Dorsolateral prefrontal cortex (tissue), 122 donors: ENCODE measurements at places on chromosomes 13 and 19. TPM values are rescaled to one million over a fixed set of nuclear protein-coding genes. Genes with fewer than 3 reads are reported as not detected.

Gene RETN
- not detected for total RNA-seq

Gene IFT88
- total RNA-seq: 24.9 TPM

Gene ZNF221
- total RNA-seq: 15.9 TPM

Gene TEX26
- 1.7 TPM for total RNA-seq

Gene MYO1F
- 29.8 TPM for total RNA-seq

- DNase-seq: no peak
Observed at GRCh38 chr19:38805180-38805579, 7.6 kb downstream of the LGALS4 start.

DNA sequence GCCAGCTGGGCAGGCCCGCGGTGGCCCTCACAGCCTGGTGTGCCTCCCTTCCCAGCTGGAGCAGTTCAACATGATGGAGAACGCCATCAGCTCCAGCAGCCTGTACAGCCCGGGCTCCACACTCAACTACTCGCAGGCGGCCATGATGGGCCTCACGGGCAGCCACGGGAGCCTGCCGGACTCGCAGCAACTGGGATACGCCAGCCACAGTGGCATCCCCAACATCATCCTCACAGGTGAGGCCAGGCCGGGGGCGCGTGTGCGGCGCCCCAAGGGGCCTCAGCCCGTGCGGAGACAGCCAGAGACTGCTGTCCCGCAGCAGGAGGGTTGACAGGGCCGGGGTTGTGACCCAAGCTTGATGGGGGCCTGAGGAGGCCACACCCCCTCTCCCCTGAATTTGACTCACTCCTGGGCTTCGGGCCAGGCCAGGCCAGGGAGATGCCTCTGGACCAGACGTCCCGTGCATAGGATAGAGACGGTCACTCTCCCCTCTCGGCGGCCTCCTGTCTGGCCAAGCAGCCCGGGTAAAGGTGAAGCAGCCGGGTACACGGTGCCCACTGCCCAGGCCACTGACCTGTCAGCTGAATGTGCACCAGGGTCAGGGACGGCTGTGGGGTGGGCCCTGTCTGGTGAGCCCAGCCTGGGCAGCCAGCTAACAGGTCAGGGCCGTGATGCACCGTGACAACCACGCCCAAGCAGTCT, 15.4 kb downstream of the COMP start:
- no peak for DNase-seq

DNA sequence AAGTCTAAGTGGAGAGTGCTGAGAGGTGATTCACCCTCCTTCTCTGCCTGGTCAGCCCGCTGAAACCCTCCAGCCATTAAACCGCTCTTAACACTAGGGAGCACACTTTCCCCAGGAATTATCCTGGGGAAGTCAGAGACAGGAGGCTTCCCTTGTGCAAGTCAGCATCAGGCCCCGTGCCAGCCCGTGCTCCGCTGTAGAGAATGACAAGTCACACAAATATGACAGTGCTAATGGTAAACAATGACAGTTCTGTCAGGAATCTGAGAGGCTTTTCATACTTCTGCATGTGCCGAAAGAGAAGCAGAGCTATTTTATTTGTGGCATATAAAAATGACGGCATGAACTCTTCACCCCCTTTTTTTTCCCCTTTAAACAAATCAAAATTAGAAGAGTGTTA, 816.9 kb upstream of the SLC10A2 start:
- DNase-seq: peak; percentile 64

GRCh38 chr19:17121736-17122293, 46.2 kb downstream of the MYO9B start:
- no peak for DNase-seq

DNA sequence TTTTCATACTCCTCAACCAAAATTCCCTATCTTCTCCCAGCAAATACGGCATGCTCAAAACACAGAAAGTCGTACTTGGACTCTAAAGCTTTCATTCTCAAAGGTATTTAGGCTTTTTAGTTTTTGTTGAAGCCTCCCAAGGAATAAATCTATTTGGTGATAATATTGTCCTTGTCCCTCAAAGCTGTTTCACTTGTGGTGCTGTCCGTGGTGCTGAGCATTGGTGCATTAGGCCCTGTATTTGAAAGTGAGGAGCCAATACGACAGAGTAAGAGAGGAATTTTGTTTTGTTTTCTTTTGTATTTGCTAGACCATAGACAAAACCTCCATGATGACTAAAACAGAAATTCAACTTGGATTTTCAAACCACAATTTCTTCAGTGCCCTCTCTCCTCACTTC, 3.2 kb upstream of the LGALS13 start:
- no peak for DNase-seq

DNA sequence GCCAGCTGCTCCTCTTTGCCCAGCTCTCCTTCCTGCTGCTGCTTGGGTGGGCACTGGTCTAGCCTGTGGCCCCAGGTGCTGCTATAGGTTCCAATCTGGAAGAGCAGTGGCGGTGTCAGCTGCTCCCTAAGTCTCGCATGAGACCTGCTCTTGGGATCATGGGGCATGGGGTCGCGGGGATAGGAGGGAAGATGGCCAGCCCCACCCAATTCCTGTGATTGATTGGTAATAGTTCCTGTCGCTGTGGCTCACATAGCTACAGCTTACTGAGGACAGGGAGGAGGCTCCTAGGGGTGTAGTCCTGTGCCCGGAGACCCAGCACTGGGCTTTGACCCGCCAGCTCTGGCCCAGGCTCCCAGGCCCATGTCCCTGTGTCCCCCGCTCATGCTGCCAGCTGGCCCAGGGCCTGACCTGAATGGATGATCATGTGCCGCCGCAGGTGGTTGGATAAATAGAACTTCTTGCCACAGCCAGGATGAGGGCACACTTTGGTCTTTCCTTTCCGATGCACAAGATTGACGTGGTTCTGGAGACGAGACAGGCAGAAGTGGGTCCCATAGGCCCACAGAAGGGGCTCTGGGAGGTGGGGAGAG, 4.5 kb upstream of the ELAVL3 start:
- no peak for DNase-seq

GRCh38 chr13:79799059-79799867, 318.3 kb downstream of the NDFIP2 start:
- DNase-seq: no peak

- DNase-seq: no peak
Observed at GRCh38 chr13:24741016-24741662, 22.8 kb upstream of the RNF17 start.

DNA sequence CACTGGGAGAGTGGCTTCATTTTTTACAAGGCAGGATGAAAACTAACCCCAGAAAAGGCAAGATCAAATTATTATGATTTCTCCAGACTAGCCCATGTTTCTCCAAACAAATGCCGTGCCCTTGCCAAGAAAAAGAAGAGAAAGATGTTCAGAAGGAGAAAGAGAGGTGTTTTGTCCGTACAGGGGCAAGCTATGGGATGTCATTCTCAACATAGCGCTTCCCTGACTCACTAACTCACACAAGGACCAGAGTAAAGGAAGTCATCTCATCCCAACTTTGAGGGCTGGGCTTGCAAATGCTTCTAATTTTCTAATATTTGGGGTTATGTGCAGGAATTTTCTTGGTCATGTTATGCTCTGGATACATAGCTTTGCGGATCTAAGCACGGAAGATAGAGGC, 224.2 kb upstream of the MAB21L1 start:
- DNase-seq: no peak

DNA sequence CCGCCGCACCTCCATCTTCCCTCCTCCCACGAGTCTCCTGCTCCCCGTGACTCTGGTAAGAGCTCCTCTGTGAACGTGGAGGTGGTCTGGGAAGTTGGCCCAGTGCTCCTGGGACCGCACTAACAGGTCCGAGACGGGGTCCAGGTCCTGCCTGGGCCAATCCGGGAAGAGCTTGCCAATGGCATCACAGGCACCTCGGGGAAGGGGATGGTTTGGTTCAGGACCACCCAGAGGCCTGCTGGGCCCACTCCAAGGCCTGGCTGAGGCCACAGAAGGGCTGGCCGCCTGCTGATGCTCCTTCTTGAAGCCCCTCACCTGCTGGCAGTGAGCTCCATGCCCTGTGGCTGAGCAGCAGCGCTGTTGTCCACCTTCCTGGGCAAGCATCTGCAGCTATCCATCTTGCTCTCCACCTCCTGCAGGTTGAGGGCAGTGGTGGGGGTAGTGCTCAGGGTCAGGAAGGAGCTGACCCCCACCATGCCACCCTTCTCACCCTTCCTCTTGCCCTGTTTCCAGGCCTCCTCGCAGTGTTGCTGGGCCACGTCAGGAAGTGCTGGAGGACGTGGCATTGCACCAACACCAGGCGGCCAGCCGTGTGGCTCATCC, 41.2 kb upstream of the TPM4 start:
- DNase-seq: no peak
